ENCODE measurements at places on chromosomes 3 and 15. TPM values are rescaled to one million over a fixed set of nuclear protein-coding genes. Genes with fewer than 3 reads are reported as not detected.

- H3K27ac ChIP-seq, result no peak overlapping the region
- peaks cover 38% of the 10 kb centered on the region for H3K36me3 ChIP-seq
- no peak overlapping the region for H3K4me3 ChIP-seq
- no peaks in the 10 kb centered on the region for H3K4me1 ChIP-seq
Measured at GRCh38 chr15:85129881-85130280, 148.2 kb downstream of the PDE8A start.

- DNase-seq, result no peak
- H3K27me3 ChIP-seq, result no peaks in the 10 kb centered on the region
- no peak overlapping the region for H3K27ac ChIP-seq
- no peaks in the 10 kb centered on the region for H3K36me3 ChIP-seq
Measured at GRCh38 chr15:96089405-96090058, 241.0 kb upstream of the NR2F2 start.

DNA sequence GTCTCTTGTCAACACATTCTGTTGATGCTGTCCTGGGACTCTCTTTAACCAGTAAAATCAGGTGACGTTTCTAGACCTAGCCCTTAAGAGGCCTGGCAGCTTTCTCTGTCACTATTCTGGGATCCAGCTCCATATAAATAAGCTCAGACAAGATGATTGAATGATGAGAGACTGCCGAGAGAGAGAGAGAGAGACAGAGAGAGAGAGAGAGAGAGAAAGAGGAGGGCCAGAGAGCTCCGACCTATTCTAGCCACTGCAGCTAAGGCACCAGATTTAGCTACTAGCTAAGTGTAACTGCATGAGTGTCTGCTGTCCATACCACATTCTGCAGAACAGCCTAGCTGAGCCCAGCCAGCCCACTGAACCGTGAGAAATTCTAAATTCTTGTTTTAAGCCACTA is 36.1 kb upstream of the CTXND1 start:
- DNase-seq, result no peak
- H3K27me3 ChIP-seq, result no peaks in the 10 kb centered on the region
- H3K4me3 ChIP-seq, result no peak overlapping the region
- H3K4me1 ChIP-seq, result no peaks in the 10 kb centered on the region

DNA sequence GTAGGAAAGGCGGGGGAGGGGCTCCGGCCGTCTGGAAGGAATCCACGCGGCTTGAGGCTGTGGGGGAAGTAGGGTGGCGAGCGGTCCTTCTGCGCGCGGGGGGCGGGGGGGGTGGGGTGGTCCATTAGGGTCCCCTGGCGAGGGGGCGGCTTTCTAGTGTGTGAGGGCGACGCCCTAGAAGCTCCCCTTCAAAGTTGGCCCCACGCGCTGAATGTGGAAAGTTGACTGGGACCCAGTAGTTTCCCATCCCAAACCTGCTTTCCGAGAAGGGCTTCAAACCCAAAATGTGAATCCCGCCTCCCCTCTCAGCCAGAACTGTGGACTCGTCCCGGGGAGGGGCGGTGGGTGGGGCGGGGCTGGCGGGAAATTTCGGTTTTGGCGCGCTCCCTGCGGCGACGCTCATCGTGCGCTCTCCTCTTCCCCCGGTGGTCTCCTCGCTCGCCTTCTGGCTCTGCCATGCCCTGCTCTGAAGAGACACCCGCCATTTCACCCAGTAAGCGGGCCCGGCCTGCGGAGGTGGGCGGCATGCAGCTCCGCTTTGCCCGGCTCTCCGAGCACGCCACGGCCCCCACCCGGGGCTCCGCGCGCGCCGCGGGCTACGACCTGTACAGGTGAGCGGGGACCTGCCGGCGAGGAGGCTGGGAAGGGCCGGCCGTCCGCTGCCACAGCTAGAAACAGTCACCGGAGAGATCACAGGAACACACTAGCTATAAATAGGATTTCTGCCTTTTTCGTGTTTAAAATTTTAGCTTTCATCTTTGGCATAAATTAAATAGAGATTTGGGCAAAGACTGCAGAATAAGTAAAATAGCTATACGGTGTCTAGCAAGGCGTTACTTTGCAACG is 790 bp downstream of the DUT start:
- peak; percentile 91 for DNase-seq
- H3K4me3 ChIP-seq, result peak overlapping the region; percentile 88
- H3K36me3 ChIP-seq, result peaks cover 43% of the 10 kb centered on the region
- peak overlapping the region; percentile 89 for H3K27ac ChIP-seq
- no peaks in the 10 kb centered on the region for H3K27me3 ChIP-seq

- H3K27me3 ChIP-seq, result no peaks in the 10 kb centered on the region
- no peak for DNase-seq
- H3K4me3 ChIP-seq, result no peak overlapping the region
Measured at GRCh38 chr3:112308151-112308911, 14.3 kb upstream of the SLC9C1 start.

GRCh38 chr3:147509448-147509847 is 100.3 kb downstream of the ZIC1 start:
- DNase-seq, result no peak
- no peaks in the 10 kb centered on the region for H3K27me3 ChIP-seq
- no peak overlapping the region for H3K4me3 ChIP-seq
- no peaks in the 10 kb centered on the region for H3K36me3 ChIP-seq
- no peak overlapping the region for H3K27ac ChIP-seq
- H3K4me1 ChIP-seq, result no peaks in the 10 kb centered on the region

DNA sequence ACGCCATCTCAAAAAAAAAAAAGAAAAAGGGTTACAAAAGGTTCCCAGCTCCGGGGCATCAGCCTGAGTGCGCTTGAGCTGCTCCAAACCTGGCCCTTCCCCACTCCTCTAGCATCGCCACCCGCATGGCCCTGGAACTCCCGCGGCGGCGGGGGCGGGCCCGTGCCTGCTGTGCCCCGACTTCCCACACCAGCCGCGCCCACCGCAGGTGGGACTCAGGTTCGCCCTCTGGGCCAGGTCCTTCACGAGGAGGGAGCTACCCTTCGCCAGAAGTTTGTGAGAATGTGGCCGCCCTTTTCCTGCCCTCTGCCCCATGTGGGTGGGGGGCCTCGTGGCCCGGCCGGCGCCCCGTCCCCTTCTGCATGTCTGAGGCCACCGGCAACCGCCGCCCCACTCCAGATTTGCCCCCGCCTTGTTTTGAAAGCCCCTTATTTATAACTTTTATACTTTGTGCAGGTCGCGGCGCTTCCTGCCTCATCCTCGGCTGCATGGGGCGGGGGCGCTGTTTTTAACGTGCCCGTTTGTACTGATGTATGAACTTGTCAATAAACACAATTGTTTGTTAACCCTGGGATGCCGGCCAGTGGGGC is 507 bp upstream of the JMJD7 start:
- peaks cover 23% of the 10 kb centered on the region for H3K4me1 ChIP-seq
- H3K4me3 ChIP-seq, result peak overlapping the region; percentile 52
- H3K36me3 ChIP-seq, result peaks cover 10% of the 10 kb centered on the region
- no peaks in the 10 kb centered on the region for H3K27me3 ChIP-seq

- peaks cover 26% of the 10 kb centered on the region for H3K4me1 ChIP-seq
- H3K36me3 ChIP-seq, result peaks cover 19% of the 10 kb centered on the region
Measured at GRCh38 chr3:42805141-42805821, 991 bp upstream of the HIGD1A start.

- no peak overlapping the region for H3K27ac ChIP-seq
- H3K4me3 ChIP-seq, result peak overlapping the region; percentile 74
- peaks cover 45% of the 10 kb centered on the region for H3K36me3 ChIP-seq
- H3K4me1 ChIP-seq, result peaks cover 12% of the 10 kb centered on the region
Measured at GRCh38 chr15:64379216-64379960, 1.9 kb downstream of the PCLAF start.

- no peak overlapping the region for H3K4me3 ChIP-seq
- no peak for DNase-seq
- H3K4me1 ChIP-seq, result no peaks in the 10 kb centered on the region
- no peak overlapping the region for H3K27ac ChIP-seq
Measured at GRCh38 chr3:24151594-24151993, 206.5 kb downstream of the NR1D2 start.

DNA sequence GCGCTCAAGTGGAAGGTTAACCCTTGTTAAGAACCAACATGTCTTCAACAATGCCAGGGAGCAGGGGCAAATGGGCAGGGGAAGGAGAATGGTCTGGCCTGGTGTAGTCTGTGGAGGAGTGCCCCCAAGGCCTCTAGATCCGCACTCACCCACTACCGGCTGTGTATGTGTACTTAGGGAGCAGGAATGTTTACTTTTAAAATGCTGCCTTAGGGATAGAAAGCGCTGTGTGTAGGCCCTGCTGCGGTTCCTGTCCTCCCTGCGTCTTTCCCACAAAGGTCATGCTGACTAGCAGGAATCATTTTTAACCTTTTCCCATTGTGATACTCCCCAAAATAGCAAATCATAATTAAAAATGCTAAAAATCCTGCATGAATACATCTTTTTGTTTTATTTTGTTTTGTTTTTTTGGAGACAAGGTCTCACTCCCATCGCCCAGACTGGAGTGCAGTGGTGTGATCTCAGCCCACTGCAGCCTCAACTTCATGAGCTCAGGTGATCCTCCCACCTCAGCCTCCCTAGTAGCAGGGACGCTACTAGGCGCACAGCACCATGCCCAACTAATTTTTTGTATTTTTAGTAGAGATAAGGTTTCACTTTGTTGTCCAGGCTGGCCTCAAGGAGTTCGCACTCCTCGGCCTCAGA is 35.9 kb upstream of the CEMIP start:
- H3K4me3 ChIP-seq, result no peak overlapping the region
- no peak for DNase-seq
- no peaks in the 10 kb centered on the region for H3K4me1 ChIP-seq
- no peaks in the 10 kb centered on the region for H3K36me3 ChIP-seq
- H3K27me3 ChIP-seq, result no peaks in the 10 kb centered on the region

The TGM5 gene
- not detected for total RNA-seq

The PTPN23 gene
- total RNA-seq, result 51.4 TPM

The LNP1 gene
- 3.4 TPM for total RNA-seq

The AGBL1 gene
- total RNA-seq, result not detected
